Activated naive CD8-positive, alpha-beta T cell treated with anti-CD3 and anti-CD28 coated beads, Interleukin-2, amount 10 ng/mL, durations not matched to agents 7 days and 5 days (primary cell): ENCODE measurements at places on chromosomes 3 and 15. TPM values are rescaled to one million over a fixed set of nuclear protein-coding genes. Genes with fewer than 3 reads are reported as not detected.
A peak's percentile ranks its signal among the peaks of the same experiment; 100 is the strongest.

DNA sequence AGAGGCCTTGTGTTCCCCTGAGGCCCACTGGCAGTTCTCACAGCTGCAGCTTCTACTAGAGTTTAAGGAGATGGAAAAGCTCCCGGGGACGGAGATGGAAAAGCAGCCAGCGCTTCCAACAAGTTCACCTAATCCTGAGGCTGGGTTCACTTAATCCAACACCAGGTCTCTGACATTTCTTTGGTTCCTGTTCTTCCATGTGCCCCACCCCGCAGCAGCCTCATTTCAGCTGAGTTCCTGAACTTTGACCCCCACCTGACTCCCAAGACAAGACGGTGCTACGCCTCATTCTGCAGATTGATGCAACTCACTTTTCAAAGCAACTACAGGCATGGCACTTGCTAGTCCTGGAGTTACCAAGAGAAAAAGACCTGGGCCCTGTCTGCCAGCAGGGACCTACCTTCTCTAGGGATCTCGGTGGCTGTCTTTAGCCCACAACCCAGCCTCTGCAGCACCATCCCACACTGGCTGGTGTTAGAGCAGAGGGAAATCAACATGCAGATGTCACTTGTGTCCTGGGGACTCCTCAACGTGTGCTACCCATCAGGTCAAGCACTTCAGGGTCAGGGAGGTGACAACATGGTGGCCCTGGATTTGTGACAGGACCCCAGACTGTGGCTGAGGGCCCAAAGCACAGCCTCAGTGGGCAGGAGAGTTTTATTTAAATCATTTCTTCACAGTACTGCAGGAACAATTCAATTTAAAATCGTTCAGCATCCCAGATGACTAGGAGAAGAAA lies 406.1 kb downstream of the VPS13C start:
- H3K27ac ChIP-seq, result no peak overlapping the region
- H3K36me3 ChIP-seq, result no peaks in the 10 kb centered on the region
- H3K4me3 ChIP-seq, result no peak overlapping the region
- no peaks in the 10 kb centered on the region for H3K4me1 ChIP-seq

DNA sequence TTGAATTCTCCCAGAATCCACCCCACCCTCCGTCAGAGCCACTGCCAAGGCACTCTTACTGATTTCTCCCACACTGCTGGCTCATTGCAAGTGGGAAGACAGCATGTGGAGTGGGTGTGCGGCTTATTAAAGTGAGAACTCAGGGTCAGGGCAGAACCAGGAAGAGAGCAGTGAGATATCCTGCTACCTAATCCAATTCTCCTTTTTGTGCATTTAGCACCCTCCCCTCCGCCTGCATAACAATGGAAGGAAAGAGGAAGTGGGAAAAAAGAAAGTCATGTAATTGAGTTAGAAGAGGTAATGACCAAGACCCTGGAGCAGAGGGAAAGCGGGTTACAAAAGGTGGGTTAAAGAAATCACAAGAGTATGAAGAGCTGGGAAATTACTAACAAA lies 27.8 kb upstream of the PIK3CB start:
- no peak for DNase-seq
- H3K27me3 ChIP-seq, result peaks cover 5% of the 10 kb centered on the region
- no peak overlapping the region for H3K4me3 ChIP-seq
- peaks cover 1% of the 10 kb centered on the region for H3K4me1 ChIP-seq
- no peak overlapping the region for H3K27ac ChIP-seq
- H3K36me3 ChIP-seq, result no peaks in the 10 kb centered on the region

DNA sequence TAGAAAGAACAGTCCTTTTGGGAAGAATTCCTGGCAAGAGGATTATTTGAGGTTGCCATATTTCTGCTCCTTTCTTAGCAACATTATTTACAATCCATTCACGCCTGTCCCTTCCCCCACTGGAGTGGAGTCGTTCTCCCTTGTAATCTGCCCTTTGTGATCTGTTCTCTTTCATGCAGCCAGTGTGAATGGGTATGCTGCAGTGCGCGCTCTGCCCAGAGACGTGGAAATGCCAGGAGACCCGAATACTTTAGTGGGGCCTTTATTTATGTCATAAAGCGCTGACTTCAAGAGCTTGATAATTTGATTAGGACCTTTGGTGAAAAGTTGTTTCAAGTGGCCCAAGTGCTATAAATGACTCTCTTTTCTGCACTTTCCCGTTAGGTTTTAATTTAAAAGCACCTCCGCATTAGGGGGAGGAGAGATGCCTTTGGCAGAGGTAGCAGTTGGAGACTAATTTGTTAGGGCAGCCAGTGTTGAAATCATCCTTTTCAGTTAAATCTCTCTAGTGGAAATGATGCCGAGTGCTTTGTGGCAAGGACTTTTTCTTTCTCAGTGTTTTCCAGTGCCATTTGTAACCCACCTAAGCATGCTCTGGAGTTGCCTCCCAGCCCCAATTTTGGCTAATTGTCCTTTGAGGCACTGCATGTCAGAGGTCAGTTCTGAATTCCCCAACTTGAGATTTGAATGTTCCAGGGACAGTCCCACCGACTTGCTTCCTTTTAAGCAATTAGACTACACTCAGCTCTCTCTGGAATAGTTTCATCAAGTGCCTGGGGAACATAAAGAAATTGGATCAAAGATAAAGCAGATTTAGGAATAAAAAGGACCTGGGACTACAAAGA lies 52.4 kb downstream of the PSMD6 start:
- H3K4me3 ChIP-seq, result peak overlapping the region; percentile 83
- no peak for DNase-seq
- H3K27me3 ChIP-seq, result no peaks in the 10 kb centered on the region
- peaks cover 63% of the 10 kb centered on the region for H3K4me1 ChIP-seq

DNA sequence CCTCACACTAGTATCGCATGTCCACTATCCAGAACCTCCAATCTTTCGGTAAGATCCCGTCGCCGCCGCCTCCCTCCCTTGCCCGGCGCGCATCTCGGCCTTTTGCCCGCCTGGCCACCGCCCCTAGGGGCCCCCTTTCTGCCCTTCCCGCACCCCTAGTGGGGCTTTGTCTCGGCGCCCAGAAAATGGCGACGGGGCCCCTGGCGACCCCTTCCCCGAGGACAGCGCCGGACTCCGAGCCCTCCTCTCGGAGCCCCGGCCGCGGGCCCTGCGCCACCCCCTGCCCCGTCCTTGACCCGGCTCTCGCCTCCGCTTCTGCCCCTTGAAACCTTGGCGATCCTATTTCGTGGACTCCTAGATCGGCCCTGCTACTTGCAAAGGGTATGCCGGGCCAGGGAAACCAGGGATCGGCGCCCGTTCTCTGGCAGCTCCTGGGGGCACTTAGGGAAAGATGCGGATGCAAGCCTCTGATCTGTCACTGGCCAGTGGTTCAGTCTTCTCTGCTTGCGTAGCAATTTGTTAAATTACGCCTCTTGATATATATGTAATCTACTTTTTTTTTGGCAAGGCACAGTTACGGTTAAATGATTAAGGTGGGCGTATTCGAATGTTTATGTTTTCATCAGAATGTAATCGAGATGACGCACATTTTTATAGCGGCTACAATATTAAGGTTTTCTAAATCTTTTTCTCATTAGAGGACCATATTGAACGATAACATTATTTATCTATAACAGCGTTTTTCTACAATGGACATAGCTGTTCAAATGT lies 603 bp downstream of the EIF1B start:
- H3K27me3 ChIP-seq, result no peaks in the 10 kb centered on the region
- H3K4me1 ChIP-seq, result peaks cover 20% of the 10 kb centered on the region

DNA sequence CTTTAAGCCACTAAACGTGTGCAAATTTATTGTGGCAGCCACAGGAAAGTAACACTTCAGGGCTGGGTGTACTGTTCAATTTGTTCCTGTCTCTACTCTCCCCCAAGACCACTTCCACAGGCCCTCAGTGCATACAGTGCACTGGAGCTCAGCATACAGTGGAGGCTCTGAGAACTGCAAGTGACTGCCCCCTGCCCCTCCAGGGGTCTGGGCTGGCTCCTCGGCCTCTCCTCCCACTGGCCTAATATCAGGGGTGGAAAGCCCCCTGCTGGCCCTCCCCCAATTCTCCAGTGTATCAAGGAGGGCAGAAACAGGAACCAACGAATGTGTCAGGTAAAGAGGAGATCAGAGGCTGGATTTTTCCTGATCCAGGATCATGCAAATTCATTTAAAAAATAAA lies 19.9 kb upstream of the HEG1 start:
- H3K4me3 ChIP-seq, result no peak overlapping the region
- no peaks in the 10 kb centered on the region for H3K27me3 ChIP-seq
- H3K4me1 ChIP-seq, result peaks cover 29% of the 10 kb centered on the region
- DNase-seq, result no peak
- H3K36me3 ChIP-seq, result peaks cover 5% of the 10 kb centered on the region

C3orf33 gene
- 2.1 TPM for total RNA-seq

DNA sequence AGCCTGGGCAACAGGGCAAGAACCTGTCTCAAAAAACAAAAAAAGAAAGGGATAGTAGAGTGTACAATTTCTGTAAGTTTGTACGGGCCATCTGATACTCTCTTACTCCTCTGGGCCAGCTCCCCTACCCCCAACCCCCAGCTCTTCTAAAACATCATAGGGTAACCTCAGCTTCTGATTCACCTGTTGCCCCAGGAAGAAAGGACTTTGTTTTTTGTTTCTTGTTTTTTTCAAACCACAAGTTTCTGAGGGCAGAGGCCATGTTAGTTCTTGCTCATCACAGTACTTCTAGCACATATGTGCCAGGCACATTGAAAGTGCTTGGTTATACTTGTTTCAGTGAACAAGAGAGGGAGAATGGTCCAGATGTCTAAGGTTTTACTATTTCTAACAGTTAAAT lies 20.2 kb downstream of the ATOSA start:
- H3K27me3 ChIP-seq, result no peaks in the 10 kb centered on the region
- peaks cover 32% of the 10 kb centered on the region for H3K36me3 ChIP-seq
- H3K4me1 ChIP-seq, result peaks cover 12% of the 10 kb centered on the region
- no peak for DNase-seq

GRCh38 chr3:128242818-128243601 lies 89.7 kb downstream of the EEFSEC start:
- H3K4me3 ChIP-seq, result peak overlapping the region; percentile 56
- H3K4me1 ChIP-seq, result peaks cover 16% of the 10 kb centered on the region

DNA sequence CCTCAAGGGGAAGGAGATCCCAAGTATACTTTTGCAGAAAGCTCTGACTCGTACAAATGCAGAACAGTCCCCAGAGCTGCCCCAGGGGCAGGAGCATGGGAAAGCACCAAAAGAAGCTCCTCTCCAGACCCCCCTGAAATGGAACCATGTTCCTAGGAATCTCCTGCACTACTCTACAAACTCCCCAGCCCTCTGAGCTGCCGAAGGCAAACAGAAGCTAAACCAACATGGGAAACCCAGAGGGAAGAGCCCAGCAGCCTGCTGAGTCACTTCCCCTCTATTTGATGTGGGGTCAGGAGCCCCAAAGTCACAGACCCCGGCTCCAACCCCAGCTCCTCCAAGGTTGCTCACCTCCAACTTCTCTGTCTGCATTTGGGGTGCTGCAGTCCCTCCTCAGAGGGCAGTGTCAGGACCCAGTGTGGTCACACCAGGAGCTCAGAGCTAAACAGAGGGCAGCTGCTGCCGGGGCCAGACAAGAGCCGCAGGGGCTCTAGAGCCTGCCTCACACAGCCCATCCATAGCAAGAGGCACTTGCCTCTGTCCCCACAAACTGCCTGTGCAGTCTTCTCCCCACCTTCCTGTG lies 3.8 kb upstream of the PLXNA1 start:
- no peak for DNase-seq
- H3K4me3 ChIP-seq, result no peak overlapping the region
- peaks cover 14% of the 10 kb centered on the region for H3K4me1 ChIP-seq
- H3K27ac ChIP-seq, result no peak overlapping the region
- peaks cover 11% of the 10 kb centered on the region for H3K27me3 ChIP-seq

GOLGB1 gene
- total RNA-seq, result 36.4 TPM

DNA sequence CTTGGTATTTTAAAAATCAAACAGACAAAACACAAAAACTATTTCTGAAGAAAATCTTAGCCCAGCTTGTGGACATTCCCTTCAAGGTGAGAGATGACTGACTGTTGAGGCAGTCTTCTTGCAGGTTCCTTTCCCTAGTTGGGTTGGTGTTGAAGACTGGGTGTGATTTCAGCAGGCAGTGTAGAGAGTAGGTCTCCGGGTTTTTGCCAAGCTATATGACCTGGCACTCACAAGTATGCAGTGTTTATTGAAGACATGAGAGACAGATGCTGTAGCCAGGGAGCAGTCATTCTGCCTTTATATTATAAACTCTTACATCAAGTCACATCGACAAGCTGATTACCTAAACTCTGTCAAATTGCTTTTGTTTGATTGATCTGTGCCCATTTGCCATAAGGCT lies 17.5 kb downstream of the SENP8 start:
- no peaks in the 10 kb centered on the region for H3K36me3 ChIP-seq
- H3K27ac ChIP-seq, result no peak overlapping the region
- no peaks in the 10 kb centered on the region for H3K27me3 ChIP-seq
- no peak for DNase-seq
- no peak overlapping the region for H3K4me3 ChIP-seq
- H3K4me1 ChIP-seq, result no peaks in the 10 kb centered on the region

- H3K27ac ChIP-seq, result no peak overlapping the region
- H3K27me3 ChIP-seq, result no peaks in the 10 kb centered on the region
- no peaks in the 10 kb centered on the region for H3K4me1 ChIP-seq
Measured at GRCh38 chr3:59374818-59375211, 325.0 kb upstream of the CFAP20DC start.

LRRC3B gene
- total RNA-seq, result not detected

DNA sequence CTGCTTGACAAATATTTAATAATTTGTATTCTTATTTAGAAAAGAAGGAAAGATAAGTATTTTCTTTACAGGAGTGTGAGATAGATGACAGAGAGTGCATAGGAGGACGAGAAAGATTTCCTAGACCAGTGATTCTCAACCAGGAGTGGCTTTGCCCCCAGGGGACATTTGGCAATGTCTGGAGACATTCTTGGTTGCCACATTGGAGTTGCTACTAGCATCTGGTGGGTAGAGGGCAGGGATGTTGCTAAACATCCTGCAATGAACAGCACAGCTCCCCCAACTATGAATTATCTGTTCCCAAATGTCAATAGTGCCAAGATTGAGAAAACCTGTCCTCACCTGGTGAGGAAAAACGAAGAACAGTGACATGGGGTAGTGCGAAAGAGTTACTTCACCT lies 30.8 kb upstream of the MINAR1 start:
- no peak overlapping the region for H3K27ac ChIP-seq
- no peaks in the 10 kb centered on the region for H3K27me3 ChIP-seq
- DNase-seq, result no peak
- H3K36me3 ChIP-seq, result no peaks in the 10 kb centered on the region
- H3K4me1 ChIP-seq, result no peaks in the 10 kb centered on the region

SLC12A1 gene
- total RNA-seq, result not detected

IMPG2 gene
- 0.42 TPM for total RNA-seq

WNT7A gene
- total RNA-seq, result 1.5 TPM

GRCh38 chr15:67746450-67746849 lies 78.9 kb upstream of the SKOR1 start:
- H3K4me1 ChIP-seq, result peaks cover 33% of the 10 kb centered on the region
- peaks cover 11% of the 10 kb centered on the region for H3K36me3 ChIP-seq
- H3K27me3 ChIP-seq, result no peaks in the 10 kb centered on the region
- H3K27ac ChIP-seq, result peak overlapping the region; percentile 58
- H3K4me3 ChIP-seq, result peak overlapping the region; percentile 58
